GM12864 (cell line): ENCODE measurements at places on chromosomes 2 and 18.

GRCh38 chr2:55947752-55948151, 24.2 kb upstream of the EFEMP1 start:
- no peak for DNase-seq

- DNase-seq: peak; percentile 54
Observed at GRCh38 chr18:31206787-31207381, 44.2 kb upstream of the DSC1 start.

- no peak for DNase-seq
Observed at GRCh38 chr2:37321029-37321682, 3.5 kb downstream of the PRKD3 start.

DNA sequence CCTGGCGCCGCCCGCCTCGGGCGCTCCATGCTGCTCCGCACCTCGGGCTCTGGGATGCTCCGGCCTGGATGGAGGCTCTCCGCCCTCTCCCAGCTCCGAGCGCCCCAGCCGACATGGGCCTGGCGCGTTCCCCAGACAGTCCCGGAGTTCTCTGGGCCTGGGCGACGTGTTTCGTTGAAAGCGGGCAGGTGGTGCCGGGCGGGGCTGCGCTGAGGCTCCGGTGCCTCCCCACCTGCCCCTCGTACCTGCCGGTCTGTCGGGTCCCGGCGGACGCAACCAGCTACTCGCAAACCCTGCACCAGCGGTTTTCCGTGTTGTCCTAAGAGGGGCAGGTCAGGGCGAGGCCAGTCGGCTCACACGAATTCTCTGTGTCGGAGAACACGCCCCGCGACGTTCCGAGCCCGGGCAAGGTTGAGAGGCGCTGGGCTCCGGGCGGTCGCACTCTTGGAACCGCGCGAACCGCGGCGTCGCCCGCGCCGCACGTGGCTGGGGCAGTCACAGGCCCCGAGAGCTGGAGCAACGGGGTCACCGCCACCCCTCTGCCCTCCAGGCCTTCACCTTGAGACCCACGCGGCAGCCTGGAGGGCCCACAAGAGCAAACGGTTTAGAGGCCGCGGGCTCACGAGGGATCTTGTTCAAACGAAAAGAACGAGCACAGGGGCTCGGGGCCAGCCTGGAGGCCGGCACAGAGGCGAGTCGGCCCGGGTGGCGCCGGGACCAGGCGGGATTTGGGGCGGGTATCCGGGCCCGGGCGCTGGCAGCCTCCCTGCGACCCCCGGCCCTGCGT, 4.2 kb upstream of the SIX2 start:
- DNase-seq: no peak

DNA sequence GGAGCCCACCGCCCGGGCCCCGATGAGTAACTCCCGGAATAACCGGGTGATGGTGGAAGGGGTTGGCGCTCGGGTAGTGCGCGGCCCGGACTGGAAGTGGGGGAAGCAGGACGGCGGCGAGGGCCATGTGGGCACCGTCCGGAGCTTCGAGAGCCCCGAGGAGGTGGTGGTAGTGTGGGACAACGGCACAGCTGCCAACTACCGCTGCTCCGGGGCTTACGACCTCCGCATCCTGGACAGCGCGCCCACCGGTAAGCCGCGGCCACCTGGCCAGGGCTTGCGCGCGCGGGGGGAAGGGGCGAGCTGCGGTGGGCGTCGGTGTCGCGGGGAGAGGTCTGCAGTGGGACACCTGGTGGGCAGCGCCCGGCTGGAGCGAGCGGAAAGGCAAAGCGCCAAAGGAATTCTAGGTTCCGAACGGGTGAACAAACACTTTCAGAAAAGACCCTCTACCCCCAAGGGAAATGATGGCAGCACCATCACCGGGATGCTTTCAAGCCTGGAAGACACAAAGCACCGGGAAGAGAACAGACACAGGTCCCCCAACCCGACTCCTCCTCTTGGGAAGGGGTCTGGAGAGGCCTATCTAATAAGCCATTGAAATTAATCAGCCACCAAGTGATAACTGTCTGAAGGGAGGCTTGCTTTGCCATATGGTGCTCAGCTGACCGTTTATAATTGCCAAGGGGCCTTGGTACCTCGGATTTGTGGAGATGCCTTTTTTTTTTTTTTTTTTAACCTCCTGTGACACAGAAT, 1.1 kb downstream of the MIB1 start:
- DNase-seq: no peak

GRCh38 chr2:73176205-73176880, 26.0 kb upstream of the NOTO start:
- no peak for DNase-seq

- no peak for DNase-seq
Observed at GRCh38 chr18:47985866-47986265, 55.4 kb upstream of the SMAD2 start.

DNA sequence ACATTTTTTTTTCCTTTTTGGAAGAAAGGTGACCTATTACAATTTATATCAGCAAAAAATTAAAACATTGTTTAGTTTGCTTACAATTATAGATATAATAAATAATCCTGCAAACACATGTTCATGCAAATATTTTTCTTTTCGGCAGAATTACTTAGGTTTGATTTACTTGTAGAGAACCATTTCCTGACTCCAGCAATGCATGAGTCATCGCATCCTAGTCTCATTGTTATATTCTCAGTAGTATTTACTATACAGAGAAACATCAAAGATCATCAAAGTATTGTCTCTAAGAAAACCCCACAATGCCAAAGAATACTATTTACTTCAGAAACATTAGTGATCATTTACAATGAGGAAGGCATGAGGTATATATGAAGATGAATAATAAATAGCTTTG, 40.4 kb upstream of the MTIF2 start:
- DNase-seq: no peak

GRCh38 chr2:149528983-149529382, 58.6 kb downstream of the MMADHC start:
- DNase-seq: no peak

DNA sequence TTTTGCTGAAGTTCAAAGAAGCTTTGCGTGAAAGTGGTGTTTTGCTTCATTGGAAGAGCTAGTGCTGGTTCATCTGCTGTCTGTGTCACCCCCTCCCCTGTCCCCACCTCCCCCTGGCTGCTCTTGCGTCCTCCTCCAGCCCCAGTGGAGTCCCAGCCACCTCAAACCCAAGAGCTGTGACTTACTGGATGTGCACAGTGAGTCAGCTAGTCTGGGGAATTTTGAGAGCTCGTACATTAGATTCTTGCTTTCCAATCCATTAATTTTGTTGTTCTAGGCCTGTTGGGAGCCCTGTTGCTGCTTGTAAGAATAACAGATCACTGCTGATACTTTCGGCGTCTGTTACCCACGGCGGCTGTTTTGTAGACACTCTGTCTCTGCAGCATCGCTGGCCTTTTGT, 412.1 kb downstream of the TSN start:
- DNase-seq: no peak
